PC-3 (cell line): ENCODE measurements at places on chromosomes 13 and 19.

DNA sequence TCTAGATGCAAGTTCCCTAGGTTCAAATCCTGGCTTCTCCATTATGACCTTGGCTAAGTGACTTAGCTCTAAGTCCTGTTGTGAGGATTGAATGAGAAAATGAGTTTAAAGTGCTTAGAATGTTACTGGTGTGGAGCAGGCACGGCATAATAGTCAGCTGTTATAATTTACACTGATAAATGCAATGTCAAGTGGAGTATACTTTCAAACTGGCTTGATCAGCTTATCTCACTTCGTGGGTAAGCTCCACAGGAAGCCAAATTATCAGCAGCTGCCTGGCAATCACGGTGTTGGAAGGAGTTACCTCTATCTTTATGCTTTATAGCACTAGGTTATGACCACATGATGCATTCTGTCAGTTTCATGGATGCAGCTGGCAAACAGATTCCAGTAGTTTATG is 272.8 kb downstream of the OLFM4 start:
- no peak overlapping the region for H3K27ac ChIP-seq
- no peaks in the 10 kb centered on the region for H3K4me1 ChIP-seq
- H3K27me3 ChIP-seq = no peaks in the 10 kb centered on the region
- H3K36me3 ChIP-seq = no peaks in the 10 kb centered on the region
- H3K4me3 ChIP-seq = no peak overlapping the region

DNA sequence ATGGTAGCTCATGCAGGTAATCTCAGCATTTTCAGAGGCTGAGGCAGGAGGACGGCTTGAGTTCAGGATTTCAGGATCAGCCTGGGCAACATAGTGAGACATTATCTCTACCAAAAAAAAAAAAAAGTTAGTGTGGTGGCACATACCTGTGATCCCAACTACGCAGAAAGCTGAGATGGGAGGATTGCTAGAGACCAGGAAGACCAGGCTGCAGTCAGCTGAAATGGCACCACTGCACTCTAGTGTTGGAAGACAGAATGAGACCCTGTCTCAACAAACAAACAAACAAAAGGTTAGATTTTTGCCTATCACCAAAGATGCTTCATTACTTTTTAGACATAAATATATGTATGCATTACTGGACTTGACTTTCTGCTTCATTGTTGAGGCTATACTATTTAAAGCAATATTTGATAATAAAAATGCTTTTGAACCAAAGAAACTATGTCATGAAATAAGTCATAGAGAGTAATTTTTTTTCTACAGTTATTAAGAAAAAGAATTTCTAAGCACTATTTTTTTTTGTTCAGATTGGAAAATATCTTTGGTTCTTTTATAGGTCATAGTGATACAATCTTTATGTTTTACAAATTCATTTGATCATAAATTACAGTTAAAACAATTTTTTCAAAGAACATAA is 1180.1 kb upstream of the ATXN8OS start:
- H3K27me3 ChIP-seq = no peaks in the 10 kb centered on the region
- H3K4me1 ChIP-seq = no peaks in the 10 kb centered on the region
- H3K4me3 ChIP-seq = no peak overlapping the region
- H3K27ac ChIP-seq = no peak overlapping the region
- H3K36me3 ChIP-seq = no peaks in the 10 kb centered on the region

- no peak overlapping the region for H3K4me3 ChIP-seq
- no peaks in the 10 kb centered on the region for H3K27me3 ChIP-seq
- DNase-seq = no peak
- peaks cover 39% of the 10 kb centered on the region for H3K36me3 ChIP-seq
- no peaks in the 10 kb centered on the region for H3K4me1 ChIP-seq
Observed at GRCh38 chr19:49906879-49907564, 10.3 kb upstream of the IL4I1 start.

DNA sequence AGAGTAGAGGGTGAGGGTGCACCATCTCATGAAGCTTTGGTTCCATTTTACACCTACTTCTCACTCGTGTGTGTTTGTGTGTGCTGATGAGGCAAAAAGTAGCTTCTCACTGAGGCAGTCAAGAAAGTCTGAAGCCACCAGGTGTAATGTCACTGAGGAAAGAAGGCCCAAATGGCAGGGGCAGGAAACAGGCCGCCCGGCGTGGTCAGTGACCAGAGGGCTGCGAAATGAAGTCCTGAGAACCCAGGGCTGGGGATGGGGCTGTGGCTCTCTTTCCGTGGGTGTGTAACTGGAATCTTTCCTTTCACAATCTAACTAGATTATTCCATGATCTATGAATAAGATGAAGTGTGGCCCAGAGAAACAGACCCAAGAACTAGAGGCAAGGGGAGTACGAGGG is 25.5 kb upstream of the TFDP1 start:
- H3K27me3 ChIP-seq = no peaks in the 10 kb centered on the region
- no peaks in the 10 kb centered on the region for H3K4me1 ChIP-seq
- H3K4me3 ChIP-seq = no peak overlapping the region
- no peaks in the 10 kb centered on the region for H3K36me3 ChIP-seq
- DNase-seq = no peak

- H3K4me3 ChIP-seq = peak overlapping the region; percentile 90
- H3K36me3 ChIP-seq = 0 out of 2 replicates have a peak, but pooled peaks cover 2% of the 10 kb centered on the region
Observed at GRCh38 chr13:23889615-23890607, 711 bp upstream of the MIPEP start.

GRCh38 chr13:79794931-79795330 is 314.0 kb downstream of the NDFIP2 start:
- H3K36me3 ChIP-seq = no peaks in the 10 kb centered on the region
- no peak overlapping the region for H3K4me3 ChIP-seq
- H3K27me3 ChIP-seq = no peaks in the 10 kb centered on the region
- no peaks in the 10 kb centered on the region for H3K4me1 ChIP-seq
- no peak for DNase-seq

DNA sequence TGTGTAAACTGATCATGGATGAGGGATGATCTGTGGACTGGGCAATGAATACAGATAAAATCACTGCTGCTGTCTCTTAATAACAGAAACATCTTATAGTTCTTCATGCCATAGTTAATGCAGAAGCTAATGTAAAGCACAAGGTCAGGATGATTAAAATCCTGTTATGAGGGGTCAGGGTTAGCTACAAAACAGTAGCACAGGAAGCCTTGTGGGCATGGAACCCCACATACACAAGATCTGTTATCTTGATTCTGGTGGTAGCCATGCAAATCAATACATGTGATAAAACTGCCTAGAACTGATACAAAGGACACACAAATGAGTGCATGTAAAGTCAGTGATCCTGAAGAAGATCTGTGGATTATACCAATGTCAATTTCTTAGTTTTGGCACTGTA is 96.4 kb downstream of the KLF12 start:
- no peak overlapping the region for H3K27ac ChIP-seq
- peaks cover 15% of the 10 kb centered on the region for H3K4me1 ChIP-seq
- H3K4me3 ChIP-seq = no peak overlapping the region
- no peak for DNase-seq
- no peaks in the 10 kb centered on the region; the same call in 1 of the 2 replicates for H3K36me3 ChIP-seq

DNA sequence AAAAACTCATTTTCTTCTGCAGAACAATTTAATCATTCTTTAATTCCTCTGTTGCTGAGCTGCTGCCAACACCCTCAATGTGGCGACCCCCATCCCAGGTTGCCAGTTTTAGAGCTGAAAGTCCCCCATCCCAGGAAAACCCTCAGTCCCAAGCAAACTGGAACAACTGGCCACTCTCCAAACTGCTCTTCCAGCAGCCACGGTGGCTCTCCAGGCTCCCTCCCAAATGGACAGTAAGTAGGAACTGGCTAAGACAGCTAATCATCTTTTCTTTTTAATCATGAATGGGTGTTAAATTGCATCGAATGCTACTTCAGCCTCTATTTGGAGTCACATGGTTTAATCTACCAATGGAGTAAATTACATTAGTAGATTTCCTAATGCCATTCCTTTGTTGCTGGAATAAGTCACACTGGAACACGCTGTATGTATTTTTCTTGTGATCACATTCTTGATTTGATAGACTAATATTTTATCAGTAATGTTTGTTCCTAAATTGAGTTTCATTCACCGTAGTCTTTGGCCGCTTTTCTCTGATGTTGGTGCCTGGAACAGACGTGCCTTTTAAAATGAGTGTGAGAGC is 33.7 kb upstream of the VSTM2B start:
- no peaks in the 10 kb centered on the region for H3K36me3 ChIP-seq
- no peak overlapping the region for H3K4me3 ChIP-seq
- 0 out of 2 replicates have a peak, but pooled peaks cover 9% of the 10 kb centered on the region for H3K27me3 ChIP-seq
- H3K27ac ChIP-seq = no peak overlapping the region
- DNase-seq = no peak

GRCh38 chr19:39372047-39372802 is 18.7 kb downstream of the PAF1 start:
- no peak for DNase-seq
- H3K4me1 ChIP-seq = no peaks in the 10 kb centered on the region
- no peaks in the 10 kb centered on the region; the same call in 1 of the 2 replicates for H3K36me3 ChIP-seq

GRCh38 chr19:18433735-18434398 is 4.1 kb downstream of the ISYNA1 start:
- H3K27me3 ChIP-seq = no peaks in the 10 kb centered on the region
- no peak overlapping the region for H3K27ac ChIP-seq
- no peak overlapping the region for H3K4me3 ChIP-seq
- no peaks in the 10 kb centered on the region for H3K36me3 ChIP-seq
- no peaks in the 10 kb centered on the region for H3K4me1 ChIP-seq

- DNase-seq = no peak
- H3K27ac ChIP-seq = no peak overlapping the region
- H3K27me3 ChIP-seq = peaks cover 9% of the 10 kb centered on the region
- H3K36me3 ChIP-seq = no peaks in the 10 kb centered on the region
- H3K4me3 ChIP-seq = no peak overlapping the region
Observed at GRCh38 chr13:24610956-24611355, 69.3 kb upstream of the ATP12A start.
